ENCODE measurements at places on chromosomes 4 and X.

DNA sequence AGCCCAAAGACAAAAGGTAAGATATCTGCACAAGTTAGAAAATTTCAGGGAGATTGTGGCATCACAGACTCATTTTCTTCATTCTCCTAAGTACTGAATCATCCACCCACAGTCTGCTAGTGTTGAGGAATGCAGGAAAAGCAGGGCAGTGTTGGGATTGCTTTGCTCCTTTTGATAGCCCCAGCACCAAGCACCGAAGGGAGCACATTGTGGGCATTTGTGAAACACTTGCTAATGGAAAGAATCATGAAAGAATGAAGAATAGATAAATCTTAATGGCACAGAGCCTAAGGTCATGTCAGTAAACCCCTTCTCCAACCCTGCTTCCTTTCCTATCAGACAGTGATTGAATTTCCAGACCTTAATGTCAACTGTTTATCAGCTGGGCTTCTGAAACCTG is 103.1 kb upstream of the GPRIN3 start:
- no peak for DNase-seq

GRCh38 chrX:54042609-54043021 is 1.7 kb downstream of the PHF8 start:
- peak; percentile 6 for DNase-seq

DNA sequence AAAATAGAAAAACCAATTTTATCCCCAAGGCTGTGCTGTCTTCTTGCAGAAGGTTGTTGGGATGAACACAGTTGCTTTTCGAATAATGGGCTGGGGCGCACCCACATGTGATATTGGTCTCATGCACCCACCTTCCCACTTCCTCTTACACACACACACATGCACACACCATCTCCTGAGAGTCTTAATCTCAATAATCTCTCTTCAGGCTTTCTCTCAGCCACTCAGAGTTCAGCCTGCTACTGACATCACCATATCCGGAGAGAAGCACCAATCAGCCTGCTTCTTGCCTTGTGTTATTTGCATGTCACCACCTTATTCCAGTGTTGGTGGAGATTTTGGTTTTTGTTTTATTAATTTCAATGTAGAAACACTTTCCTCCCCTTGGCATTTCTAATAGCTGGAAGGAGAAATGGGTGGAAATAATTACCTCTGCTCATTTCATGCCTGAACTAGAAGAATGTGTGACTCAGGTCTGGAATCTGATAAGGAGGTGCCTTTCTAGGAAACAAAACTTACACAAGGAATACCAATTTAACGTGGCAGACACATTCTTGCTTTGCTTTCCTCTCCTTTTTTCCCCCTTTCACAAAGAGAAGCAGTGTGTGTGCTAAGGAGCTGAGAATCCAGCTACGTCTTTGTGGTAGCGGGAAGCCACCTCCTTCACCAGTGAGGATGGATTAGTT is 400.2 kb downstream of the MID1IP1 start:
- no peak for DNase-seq

- DNase-seq, result no peak
Measured at GRCh38 chrX:118420462-118420861, 74.6 kb downstream of the WDR44 start.

- no peak for DNase-seq
Measured at GRCh38 chr4:102616636-102617035, 115.5 kb downstream of the NFKB1 start.

- DNase-seq, result no peak
Measured at GRCh38 chrX:30402366-30402765, 93.2 kb upstream of the NR0B1 start.

DNA sequence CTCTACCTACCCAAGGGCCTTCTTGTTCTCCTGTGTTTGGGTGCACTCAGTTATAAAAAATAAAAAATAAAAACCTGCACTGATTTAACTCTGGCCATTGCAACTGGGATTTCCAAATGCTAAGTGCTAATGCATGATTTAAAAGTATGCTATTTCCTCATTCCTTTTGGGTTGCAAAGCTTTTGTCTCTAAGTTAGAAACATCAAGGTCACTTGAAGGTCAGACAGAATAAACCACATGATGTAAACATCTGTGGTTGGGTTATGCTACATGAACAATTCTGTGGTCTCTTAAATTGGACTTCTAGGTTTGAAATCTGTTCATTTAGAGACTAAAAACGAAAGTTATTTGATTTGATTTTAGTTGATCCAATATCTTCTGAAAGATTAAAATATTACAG is 1547.4 kb upstream of the TENM3 start:
- DNase-seq, result no peak

GRCh38 chr4:119080721-119081541 is 54.7 kb upstream of the MYOZ2 start:
- no peak for DNase-seq

DNA sequence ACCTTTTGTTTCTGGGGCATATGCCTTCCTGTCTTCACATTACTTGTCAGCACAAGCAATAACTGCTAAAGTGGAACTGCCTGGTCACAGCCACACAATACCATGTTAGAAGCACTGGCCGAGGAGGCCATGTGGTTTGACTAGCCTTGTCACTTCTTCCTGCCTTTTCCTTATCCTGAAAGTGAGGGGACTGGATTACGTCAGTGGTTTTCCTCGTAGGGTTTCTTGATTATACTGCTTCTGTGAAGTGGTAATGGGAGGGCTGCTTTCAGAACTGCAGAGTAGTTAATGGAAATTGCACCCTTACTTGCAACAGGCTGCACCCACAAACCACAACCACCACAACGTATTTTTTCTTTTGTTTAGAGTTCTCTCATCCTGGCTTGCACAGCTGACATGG is 26.6 kb downstream of the ZRSR2 start:
- peak; percentile 7 for DNase-seq

DNA sequence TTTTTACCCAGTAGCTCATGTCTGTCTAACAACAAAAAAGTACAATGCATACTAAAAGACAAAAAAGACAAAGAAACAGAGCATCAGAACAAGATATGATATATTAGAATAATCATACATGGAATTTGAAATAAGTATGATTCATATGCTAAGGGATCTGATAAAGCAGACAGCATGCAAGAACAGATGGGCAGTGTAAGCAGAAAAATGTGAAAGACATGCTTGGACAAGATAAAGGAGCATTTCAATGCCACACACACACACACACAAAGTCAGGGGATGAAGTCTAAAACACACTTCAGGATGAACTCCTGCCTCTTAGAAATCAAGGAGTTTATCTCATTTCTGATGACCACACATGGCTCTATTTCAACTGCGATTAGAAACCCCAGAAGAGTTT is 649.6 kb upstream of the NDST4 start:
- DNase-seq, result no peak

DNA sequence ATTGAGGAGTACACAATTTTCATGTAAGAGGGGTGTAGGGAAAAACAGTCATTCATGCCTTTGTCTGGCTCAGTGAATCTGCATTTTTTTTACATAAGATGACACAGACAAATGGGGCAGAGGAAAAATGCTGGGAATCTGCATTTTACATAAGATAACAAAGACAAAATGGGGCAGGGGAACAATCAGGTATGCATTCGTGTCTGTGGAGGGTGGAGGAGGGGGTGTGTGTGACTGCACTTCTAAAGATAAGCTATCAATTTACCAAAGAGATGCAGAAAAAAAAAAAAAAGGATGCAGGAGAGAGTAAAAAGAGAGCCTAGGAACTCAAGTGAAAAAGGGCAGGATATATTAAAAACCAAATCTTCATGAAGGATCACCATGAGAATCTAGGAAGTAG is 637.4 kb downstream of the ZNF674 start:
- no peak for DNase-seq

DNA sequence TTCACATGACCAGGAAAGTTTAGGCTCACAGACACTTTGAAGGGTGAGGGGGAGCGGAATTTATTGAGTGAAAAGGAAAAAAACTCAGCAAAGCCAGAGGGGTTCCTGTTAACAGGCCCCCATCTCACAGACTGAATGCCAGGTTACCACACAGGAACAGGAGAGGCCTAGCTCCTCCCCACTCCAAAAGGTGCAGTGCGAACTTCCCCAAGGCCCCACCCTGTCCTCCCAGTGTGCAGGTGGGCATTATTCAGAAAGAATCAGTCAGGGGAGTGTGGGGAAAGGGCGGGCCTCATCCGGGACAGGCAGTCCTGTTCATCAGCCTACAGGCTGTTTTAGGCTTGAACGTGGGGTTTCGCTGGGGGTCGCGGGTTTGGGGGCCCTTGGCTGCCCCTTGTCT is 4.0 kb downstream of the OTC start:
- no peak for DNase-seq

DNA sequence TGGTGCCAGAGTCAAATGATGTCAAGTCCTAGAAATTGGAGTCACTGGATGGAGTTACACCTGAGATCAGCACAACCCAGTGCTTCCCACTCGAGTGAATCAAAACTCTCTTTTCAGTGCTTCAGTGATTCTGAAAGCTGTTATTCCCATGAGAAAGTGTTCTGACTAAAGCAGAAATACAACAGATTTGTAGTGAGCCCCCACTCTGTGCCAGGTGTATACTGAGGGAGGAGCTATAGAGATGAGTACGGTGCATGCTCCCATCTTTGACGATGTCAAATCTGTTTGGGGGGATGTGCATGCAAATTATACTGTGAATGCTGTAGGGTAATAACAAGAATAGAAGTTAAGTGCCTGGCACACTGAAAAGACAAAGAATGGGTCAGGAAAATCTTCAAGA is 330.2 kb downstream of the HS3ST1 start:
- DNase-seq, result no peak

- no peak for DNase-seq
Measured at GRCh38 chr4:56112377-56112776, 163.6 kb downstream of the CEP135 start.

GRCh38 chr4:7609316-7609715 is 174.6 kb upstream of the PSAPL1 start:
- DNase-seq, result no peak

- DNase-seq, result no peak
Measured at GRCh38 chr4:182502064-182502463, 258.9 kb downstream of the TENM3 start.

DNA sequence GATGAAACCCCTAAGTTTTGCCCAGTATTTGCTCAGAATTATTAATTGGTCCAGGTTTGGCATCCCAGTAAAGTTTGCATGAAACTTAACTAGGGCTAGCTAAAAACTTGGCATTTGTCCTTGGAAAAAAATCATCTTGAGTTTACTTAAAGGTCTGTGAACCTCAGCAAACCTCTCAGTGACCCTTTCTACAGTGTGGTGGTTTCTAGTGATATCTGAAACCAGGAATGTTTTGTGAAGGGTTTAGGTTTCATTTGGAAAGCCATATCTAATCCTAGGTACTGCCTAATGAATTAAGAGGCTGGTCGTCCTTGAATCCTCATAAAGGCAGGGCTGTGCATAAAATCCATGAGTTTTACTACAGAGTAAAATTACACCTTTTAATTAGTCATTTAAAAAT is 218.5 kb upstream of the ANKRD50 start:
- DNase-seq, result no peak

- peak; percentile 33 for DNase-seq
Measured at GRCh38 chrX:56813318-56813837, 84.3 kb downstream of the NBDY start.

DNA sequence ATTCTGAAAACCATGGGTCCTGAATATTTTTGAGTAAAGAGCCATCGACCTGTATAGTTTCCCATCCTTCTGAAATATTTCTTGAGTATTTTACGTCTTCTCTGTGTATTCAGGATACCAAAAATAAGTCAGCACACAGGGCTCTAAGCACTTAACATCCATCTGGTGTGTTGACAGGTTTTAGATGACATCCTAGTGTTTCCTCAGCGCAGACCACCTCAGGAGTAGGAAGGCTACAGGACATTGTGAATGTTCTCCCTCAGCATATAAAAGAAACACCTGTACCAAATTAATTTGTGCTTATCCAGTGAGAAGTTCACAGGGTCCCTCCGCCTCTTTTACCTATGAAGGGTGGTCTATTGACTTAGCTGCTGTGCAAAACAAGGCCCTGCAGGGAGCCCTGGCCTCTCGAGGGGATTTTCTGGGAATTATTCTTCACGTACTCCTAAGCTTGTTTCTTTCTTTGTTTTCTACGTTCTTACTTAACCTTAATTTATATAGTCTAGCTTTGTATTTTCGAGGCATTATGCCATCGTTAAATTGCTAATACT is 241.8 kb downstream of the FBXO8 start:
- no peak for DNase-seq

DNA sequence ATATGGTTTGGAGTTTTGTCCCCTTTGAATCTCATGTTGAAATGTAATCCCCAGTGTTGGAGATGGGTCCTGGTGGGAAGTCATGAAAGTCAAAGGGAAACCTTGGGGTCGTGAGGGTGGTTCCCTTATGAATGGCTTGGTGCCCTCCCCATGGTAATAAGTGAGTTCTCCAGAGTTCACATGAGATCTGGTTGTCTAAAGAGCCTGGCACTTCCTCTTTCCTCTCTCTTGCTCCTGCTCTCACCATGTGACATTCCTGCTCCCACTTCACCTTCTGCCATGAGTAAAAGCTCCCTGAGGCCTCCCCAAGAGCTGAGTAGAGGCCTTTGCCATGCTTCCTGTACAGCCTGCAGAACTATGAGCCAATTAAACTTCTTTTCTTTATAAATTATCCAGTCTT is 5.5 kb upstream of the IL15 start:
- no peak for DNase-seq

GRCh38 chr4:184818216-184818564 is 7.6 kb downstream of the ACSL1 start:
- no peak for DNase-seq

- DNase-seq, result no peak
Measured at GRCh38 chr4:36549252-36549651, 267.8 kb downstream of the DTHD1 start.

DNA sequence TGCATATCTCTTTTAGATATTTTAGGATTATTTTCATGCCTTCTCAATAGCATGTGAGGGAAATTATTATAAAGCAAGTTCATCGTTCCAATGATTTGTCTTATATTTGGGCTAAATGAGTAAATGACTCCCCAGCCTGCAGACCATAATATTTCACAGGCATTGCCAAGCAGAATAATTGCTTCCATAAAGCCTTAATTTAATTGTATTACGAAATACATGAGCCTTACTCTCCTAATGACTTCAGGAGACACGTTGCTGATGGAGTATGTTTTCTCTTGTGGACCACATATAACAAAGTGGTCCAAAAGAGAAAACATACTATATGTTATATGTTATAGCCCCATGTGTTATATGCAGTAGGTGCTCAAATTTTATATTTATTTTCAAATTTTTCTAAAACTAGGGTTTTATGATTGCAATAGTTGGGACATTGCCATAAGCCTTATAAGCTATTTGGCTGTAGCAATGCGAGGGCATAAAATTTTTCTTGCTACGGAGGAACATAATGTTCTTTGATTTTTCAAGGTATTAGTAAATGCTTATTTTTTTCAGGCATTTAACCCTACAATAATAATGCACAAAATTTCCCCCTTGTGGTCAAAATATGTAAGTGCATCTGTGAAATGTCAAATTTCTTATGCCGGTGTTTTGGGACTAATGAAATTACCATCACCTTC is 26.2 kb upstream of the TMPRSS11D start:
- no peak for DNase-seq

DNA sequence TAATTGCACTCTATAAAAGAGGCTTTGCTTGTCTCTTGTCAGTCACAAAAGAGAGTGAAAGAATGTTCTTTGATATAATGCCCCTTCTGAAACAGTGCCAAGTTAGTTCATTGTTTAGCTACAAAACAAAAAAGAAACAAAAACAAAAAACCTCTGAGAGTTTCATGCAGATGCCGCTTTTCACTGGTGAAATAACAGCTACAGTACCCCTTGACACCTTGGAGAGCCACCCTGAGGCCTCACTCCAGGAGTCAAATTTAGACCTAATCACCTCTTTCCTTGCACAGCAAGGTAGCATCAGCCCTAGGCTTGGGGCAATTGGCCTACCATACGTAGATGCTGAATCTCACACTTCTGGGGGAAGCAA is 185.2 kb downstream of the UNC5C start:
- DNase-seq, result no peak
